NCI-H1930 (cell line): ENCODE measurements at places on chromosomes 6 and 20.

DNA sequence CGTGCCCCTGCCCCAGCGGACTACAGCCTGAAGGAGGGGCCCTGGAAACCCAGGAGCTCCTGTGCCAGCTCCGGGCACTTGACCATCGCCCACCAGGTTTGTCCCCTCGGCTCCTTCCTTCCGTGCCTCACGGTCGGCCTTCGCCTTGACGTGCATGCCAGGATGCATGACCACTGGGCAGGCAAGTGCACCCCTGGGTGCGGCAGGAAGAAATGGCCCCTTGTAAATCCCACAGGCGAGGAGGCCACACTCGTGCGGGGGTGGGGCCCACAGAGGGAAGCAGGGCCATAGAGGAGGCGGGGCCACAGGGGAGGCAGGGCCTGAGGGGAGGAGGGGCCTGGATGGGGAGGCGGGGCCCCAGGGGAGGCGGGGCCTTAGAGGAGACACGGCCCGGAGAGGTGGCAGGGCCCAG lies 81.7 kb downstream of the YTHDF1 start:
- DNase-seq, result no peak

GRCh38 chr6:31538805-31539400 lies 2.9 kb downstream of the DDX39B start:
- DNase-seq, result no peak

DNA sequence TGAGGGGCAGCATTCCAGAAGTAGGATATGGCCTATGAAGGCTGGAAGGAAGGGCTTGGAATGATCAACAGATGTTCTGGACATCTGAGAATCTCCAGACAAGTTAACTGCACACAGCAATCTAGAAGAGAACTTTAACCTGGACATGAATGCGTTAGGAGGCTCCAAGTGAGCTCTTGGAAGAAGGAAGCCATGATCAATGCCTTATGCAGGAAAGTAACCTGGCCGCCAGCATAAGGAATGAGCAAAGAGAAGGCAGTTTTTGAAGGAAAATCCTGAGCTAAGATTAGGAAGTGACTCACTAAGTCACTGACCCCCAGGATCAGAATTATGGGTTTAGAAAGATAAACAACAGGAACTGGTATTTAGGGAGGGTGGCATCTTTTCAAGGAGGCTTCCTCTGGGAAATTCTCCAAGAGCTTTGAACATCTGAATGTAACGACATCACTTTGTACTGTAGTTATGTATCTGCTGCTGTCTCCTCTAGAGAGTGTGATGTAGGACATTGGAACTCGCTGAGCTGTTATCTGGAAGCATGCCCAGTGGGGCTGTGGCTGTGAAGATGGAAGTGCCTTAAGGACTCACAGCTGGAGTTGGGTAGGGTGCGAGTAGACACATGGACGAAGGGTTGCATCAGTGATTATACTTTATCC lies 236.8 kb downstream of the PACRG start:
- no peak for DNase-seq

- no peak for DNase-seq
These were observed 203.7 kb downstream of the SYNDIG1 start for GRCh38 chr20:24672886-24673677.

DNA sequence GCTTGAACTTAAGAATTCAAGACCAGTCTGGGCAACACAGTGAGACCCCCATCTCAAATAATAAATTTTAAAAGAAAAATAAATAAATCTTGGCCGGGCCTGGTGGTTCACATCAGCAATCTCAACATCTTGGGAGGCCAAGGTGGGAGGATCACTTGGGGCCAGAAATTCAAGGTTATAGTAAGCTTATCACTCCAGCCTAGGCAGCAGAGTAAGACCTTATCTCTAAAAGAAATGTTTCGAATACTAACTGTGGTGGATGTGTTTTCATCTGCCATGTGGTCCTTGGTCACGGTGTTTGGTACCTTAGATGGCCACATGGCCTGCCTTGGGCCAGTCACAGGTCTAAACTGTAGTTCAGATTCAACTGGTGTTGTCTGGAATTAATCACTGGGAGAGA lies 5.8 kb downstream of the UBE2C start:
- DNase-seq, result no peak

GRCh38 chr6:15554728-15555100 lies 108.1 kb downstream of the DTNBP1 start:
- no peak for DNase-seq

GRCh38 chr6:163092876-163093275 lies 321.6 kb upstream of the QKI start:
- DNase-seq, result no peak

DNA sequence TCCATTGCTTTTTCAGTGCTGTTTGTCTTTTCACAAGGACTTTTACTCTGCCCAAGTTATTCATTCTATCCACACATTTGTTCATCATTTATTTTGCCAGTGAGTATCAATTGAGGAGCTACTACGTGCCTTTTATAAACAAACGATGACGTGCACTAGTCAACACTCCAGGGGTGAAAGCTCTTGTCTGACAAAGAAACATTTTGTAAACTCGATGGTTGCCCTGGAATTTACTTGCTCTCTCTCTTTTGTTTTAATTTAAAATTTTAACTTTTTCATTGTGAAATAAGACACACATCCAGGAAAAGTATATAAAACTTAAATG lies 8.3 kb upstream of the MRPS18A start:
- DNase-seq, result no peak

GRCh38 chr6:34154668-34155447 lies 9.0 kb upstream of the GRM4 start:
- DNase-seq, result no peak

DNA sequence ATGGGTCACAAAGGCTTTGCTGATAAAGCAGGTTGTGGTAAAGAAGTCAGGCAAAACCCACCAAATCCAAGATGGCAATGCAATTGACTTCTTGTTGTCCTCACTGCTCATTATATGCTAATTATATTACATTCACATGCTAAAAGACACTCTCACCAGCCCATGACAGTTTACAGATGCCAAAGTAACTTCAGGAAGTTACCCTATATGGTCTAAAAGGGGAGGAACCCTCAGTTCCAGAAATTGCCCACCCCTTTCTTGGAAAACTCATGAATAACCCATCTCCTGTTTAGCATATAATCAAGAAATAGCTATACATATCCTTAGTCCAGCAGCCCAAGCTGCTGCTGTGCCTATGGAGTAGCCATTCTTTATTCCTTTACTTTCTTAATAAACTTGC lies 501.1 kb downstream of the MEI4 start:
- no peak for DNase-seq

DNA sequence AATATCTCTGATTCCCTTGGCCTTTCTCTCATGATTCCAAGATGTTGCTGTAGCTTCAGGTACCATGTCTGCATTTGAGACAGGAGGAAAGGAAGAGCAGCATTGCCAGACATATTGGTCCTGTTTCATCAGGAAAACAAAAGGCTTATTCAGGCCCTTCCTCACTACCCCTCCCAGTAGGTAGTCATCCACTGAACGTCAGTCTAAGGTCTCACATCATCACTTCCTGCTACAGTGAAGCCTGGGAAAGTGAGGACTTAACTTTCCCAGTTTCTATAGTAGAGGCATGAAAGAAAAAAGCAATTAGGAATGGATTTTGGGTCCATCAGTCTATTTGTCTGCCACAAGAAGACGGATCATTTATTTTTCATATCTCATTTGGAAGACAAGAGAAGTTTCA lies 85.7 kb upstream of the SOX4 start:
- no peak for DNase-seq

GRCh38 chr6:25026723-25027122 lies 91.0 kb upstream of the RIPOR2 start:
- DNase-seq, result no peak

- DNase-seq, result no peak
These were observed 3.2 kb downstream of the HRH3 start for GRCh38 chr20:62216636-62217566.

GRCh38 chr20:17875106-17875980 lies 93.3 kb downstream of the SNX5 start:
- DNase-seq, result no peak

GRCh38 chr6:142878407-142878806 lies 66.6 kb downstream of the HIVEP2 start:
- DNase-seq, result no peak

- no peak for DNase-seq
These were observed 58.1 kb downstream of the RREB1 start for GRCh38 chr6:7165890-7166267.

DNA sequence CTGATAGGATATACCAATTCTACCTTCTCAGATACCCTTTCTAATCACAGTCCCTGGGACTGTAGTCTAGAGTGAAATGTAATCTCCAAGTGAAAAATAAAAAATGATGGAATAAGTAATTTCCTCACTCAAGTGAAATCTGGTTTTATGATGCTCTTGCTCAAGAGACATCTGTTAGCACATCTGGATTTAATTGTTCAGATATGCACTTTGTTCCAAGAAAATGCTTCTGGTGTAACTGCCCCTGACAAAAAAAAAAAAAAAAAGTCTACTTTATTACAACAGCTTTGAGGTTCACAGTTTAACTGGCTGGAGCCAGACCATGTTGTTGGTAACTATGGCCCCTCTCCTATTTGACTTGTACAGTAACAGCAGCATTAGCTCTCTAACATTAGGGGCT lies 251.8 kb downstream of the BTBD9 start:
- DNase-seq, result no peak

- DNase-seq, result no peak
These were observed 38.0 kb downstream of the TGM2 start for GRCh38 chr20:38126932-38127621.

DNA sequence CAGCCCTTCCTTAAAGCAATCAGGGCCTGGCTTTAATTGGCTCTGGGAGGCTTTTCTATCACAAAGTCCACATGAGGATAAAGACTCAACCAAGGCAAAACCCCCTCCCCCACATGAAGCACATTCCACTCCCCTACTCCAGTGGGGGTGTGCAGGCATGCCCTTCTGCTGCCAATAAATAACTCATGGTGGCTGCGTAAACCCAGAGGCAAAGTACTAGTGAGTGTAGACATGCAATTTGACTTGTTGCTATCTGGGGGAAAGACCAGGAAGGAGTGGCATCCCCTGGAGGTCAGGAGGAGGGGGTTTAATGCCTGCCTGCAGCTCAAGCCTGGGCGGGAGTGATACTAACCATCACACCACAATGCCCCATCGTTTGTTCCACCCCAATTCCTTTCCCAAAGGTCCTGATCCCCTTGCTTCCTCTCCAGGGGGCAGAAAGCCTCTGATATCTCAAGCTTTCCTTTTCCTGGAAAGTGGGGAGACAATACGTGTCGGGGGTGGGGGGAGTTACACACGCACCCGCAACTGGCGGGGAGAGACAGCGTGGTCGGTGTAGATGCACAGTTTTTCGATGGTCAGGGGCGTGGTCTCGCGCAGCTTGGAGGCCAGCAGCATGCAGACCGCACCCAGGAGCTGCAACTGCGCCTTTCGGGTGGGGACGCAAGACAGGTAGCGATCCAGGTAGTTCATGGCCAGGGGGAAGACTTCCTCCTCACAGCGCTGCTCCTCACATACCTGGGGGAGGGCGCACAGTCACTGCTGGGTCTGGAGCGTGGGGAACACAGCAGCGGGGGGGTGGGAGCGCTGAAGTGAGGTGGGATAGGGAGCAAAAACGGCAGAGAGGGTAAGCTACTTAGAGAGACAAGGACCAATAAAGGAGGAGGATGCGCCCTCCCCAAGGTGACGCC lies 1.5 kb downstream of the CCND3 start:
- no peak for DNase-seq

DNA sequence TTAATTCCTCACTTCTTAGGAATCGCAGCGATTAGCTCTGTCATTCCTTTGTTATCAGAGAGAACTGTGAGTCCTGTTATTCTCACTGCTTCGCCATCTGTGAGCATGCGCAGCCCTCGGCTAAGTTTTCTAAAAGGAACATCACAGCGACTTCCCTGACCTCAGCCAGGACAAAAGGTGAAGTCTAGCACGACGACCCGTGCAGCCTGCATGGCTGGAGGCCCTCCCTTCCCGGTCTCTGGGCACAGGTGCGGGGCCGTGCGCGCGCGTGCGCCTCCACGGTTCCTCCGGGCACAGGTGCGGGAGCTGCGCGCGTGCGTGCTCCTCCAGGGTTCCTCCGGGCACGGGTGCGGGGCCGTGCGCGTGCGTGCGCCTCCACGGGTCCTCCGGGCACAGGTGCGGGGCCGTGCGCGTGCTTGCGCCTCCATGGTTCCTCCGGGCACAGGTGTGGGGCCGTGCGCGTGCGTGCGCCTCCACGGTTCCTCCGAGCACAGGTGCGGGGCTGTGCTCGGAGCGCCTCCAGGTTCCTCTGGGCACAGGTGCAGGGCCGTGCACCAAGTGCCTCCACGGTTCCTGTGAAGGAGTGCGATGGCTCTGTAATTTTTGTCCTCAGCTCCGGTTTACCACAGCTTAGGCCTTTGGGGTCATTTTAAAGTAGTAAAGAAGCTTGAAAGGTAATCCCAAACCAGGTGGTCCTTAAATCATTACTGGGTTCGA lies 212.3 kb downstream of the ERMARD start:
- no peak for DNase-seq

DNA sequence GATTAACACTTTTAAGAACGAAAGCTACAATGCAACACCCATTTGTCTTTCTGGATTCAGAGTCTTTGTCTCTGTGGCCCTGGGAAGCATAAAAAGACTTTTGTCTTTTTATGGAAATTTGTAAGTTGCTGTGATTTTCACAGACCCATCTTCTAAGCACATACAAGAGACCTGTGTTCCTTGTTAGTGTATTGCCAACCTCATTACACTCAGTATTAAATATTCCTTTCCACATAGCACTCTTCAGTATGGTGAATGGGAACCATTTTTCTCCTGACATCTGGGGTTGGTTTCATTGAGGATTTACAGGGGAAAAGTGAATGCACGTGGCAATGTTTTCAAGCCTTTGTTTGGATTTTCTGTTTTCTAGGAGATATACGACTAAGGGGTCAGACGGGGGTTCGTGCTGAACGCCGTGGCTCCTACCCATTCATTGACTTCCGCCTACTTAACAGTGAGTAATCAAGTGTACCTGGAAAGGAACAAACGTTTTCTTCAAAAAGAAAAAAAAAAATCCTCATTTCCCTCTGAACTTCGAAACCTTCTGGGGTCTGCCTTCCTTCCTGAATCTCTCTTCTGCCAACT lies 141.7 kb downstream of the MTFR2 start:
- no peak for DNase-seq

- peak; percentile 62 for DNase-seq
These were observed at the start of gene HLA-DQB1 for GRCh38 chr6:32666420-32667300. HLA-DQB1 (minus strand) TSS chr6:32666657; CDS start chr6:32666607, 50 bp downstream.

DNA sequence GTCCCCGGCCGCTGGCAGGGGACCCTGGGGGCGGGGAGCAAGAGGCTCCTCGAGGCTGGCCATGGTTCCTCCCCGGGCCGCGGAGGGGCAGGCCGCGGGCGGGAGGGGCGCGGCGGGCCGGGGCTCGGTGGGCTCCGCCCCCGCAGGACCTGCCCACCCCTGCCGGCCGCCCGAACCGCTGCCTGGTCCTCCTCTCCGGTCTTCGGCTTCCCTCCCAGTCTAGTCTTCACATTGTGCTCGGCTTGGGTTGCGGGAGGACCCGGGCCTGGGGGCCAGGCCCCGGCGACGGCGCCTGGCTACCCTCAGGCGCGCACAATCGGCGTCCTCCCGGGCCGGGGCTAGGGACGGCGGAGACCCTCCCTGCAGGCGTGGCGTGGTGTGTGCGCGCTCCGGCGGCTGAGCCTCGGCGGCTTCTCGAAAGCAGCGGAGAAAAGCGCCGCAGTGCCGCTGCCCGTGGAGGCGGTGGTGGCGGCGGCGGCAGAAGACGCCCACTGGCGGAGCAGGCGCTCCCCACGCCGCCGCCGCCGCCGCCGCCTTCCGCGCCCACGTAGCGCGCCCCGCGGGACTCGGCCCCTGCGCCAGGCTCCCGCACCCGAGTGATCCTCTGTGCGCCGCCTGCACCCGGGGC lies at the start of gene PDE10A:
PDE10A (minus strand) TSS at position 493 of the 628 bp plus-strand sequence; CDS start at position 63, 430 bp downstream.
- no peak for DNase-seq

GRCh38 chr6:157046776-157047175 lies 269.6 kb downstream of the ARID1B start:
- DNase-seq, result no peak
